ENCODE measurements at places on chromosomes 7 and 10. TPM values are rescaled to one million over a fixed set of nuclear protein-coding genes. Genes with fewer than 3 reads are reported as not detected.

DNA sequence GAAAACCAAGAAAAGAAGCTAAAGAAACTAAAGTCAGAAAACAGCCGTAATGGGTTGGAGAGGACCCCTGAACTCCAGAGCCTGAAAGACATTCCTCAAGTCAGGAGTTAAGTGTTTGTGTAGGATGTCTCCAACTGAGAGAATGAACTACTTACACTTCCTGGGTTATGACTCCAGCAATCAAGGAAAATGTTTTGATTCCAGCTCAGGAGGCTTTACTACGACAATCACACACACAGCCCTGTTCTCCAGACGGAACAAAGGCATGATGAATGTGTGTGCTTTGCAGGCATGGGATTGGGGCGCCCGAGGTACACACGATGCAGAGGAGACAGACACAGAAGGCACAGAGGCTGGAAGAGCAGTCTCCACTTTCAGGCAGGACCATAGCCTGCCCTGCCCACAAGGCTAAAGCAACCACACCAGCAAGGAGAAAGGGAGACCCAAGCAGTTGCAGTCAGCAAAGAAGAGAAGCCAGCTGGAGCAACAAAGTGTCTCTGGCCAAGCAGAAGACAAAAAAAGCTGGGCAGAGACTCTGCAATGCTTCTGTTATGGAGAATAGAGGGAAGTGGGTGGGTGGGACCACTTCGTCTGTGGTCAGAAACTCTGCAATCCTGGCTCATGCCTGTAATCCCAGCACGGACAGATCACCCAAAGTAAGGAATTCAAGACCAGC is 89.1 kb downstream of the GRB10 start:
- peaks cover 17% of the 10 kb centered on the region for H3K36me3 ChIP-seq
- H3K27me3 ChIP-seq: no peaks in the 10 kb centered on the region
- peak; percentile 72 for DNase-seq
- peak overlapping the region; percentile 77 for H3K27ac ChIP-seq
- peak overlapping the region; percentile 20 for H3K4me3 ChIP-seq

The MKX gene
- 20.5 TPM for total RNA-seq

GRCh38 chr7:105648561-105649401 is 67.5 kb upstream of the EFCAB10 start:
- no peak for DNase-seq
- H3K27me3 ChIP-seq: no peaks in the 10 kb centered on the region
- H3K4me3 ChIP-seq: no peak overlapping the region
- H3K4me1 ChIP-seq: peaks cover 15% of the 10 kb centered on the region
- H3K27ac ChIP-seq: no peak overlapping the region
- peaks cover 3% of the 10 kb centered on the region for H3K36me3 ChIP-seq

- DNase-seq: no peak
- peak overlapping the region; percentile 74 for H3K27ac ChIP-seq
- no peaks in the 10 kb centered on the region for H3K27me3 ChIP-seq
- H3K4me3 ChIP-seq: no peak overlapping the region
Observed at GRCh38 chr7:39683216-39683845, 60.0 kb downstream of the RALA start.

- DNase-seq: no peak
- peaks cover 19% of the 10 kb centered on the region for H3K36me3 ChIP-seq
- peak overlapping the region; percentile 98 for H3K27ac ChIP-seq
- H3K4me3 ChIP-seq: peak overlapping the region; percentile 96
Observed at GRCh38 chr7:56105508-56105907, 768 bp downstream of the CHCHD2 start.

DNA sequence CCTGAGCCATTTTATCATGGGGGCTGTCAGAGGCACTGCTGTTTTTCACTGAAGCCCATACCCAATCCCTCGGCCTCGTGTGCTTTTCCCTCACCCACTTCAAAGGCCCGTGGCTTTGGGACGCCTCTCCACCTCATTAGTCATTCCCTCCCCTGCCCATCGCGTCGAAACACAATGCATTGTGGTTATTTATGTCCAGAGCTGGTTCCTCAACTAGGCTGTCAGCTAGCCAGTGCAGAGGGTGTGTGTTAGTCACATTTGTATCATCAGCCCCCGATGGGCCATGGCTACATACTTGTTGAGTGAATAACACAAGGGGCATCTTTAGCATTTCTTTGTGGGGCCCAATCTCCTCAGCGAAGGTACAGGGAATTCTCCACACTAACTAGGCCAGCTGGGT is 3.8 kb upstream of the CRCP start:
- H3K27ac ChIP-seq: no peak overlapping the region
- H3K27me3 ChIP-seq: no peaks in the 10 kb centered on the region
- peaks cover 11% of the 10 kb centered on the region for H3K4me1 ChIP-seq
- H3K36me3 ChIP-seq: peaks cover 1% of the 10 kb centered on the region
- H3K4me3 ChIP-seq: no peak overlapping the region
- DNase-seq: no peak

The MEOX2 gene
- 24.5 TPM for total RNA-seq

The PDE6C gene
- not detected for total RNA-seq

The CADPS2 gene
- 1.0 TPM for total RNA-seq

DNA sequence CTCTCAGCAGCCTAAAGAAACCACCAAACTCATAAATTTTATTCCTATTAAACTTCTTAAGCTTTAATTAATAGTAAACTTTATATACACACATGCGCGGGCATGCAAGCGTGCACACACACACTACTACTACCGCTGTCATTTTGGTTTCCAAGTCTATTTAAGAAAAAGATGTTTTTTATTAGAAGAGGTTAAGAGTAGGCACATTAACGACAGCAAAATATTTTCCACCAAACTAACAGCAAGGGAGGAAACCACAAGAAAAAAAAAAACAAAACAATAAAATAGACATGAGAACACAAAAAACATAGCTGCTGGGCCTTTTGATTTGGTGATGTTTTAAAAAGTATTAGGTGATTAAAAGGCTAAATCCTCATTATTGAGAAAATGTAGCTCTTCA is 28.6 kb downstream of the RTKN2 start:
- peak overlapping the region; percentile 76 for H3K27ac ChIP-seq
- H3K36me3 ChIP-seq: no peaks in the 10 kb centered on the region
- no peak for DNase-seq

The GAD2 gene
- not detected for total RNA-seq

GRCh38 chr7:105470846-105471245 is 51.2 kb downstream of the PUS7 start:
- no peak overlapping the region for H3K27ac ChIP-seq
- H3K4me1 ChIP-seq: peaks cover 7% of the 10 kb centered on the region
- no peaks in the 10 kb centered on the region for H3K27me3 ChIP-seq
- peaks cover 3% of the 10 kb centered on the region for H3K36me3 ChIP-seq
- no peak for DNase-seq
- no peak overlapping the region for H3K4me3 ChIP-seq

GRCh38 chr7:47378728-47379395 is 203.0 kb downstream of the TNS3 start:
- H3K27ac ChIP-seq: no peak overlapping the region
- H3K4me1 ChIP-seq: peaks cover 46% of the 10 kb centered on the region
- H3K27me3 ChIP-seq: no peaks in the 10 kb centered on the region
- DNase-seq: no peak
- peaks cover 16% of the 10 kb centered on the region for H3K36me3 ChIP-seq
- no peak overlapping the region for H3K4me3 ChIP-seq

The LIPJ gene
- not detected for total RNA-seq

DNA sequence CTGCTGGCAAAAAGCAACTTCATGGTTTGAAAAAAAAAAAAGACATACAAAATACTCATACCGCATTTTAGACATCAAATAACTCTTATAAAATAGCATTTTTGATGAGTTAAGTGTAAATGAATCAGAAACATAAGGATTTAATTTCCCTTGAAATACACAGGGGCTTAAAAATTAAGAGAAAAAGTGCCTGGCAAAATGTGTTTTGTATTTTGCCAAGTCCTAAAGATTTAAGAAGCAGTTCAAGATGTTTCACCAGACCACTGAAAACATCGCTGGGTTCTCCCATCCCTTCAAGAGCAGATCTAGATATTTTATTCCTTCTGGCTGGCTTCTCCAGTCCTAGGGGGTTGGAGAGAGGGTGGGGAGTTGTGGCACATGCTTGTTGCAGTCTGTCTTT is 396.4 kb downstream of the INHBA start:
- no peak overlapping the region for H3K27ac ChIP-seq
- no peak overlapping the region for H3K4me3 ChIP-seq
- peaks cover 3% of the 10 kb centered on the region for H3K4me1 ChIP-seq
- H3K36me3 ChIP-seq: no peaks in the 10 kb centered on the region
- DNase-seq: no peak

- H3K4me3 ChIP-seq: no peak overlapping the region
- H3K36me3 ChIP-seq: no peaks in the 10 kb centered on the region
- H3K4me1 ChIP-seq: peaks cover 48% of the 10 kb centered on the region
- H3K27me3 ChIP-seq: no peaks in the 10 kb centered on the region
- no peak for DNase-seq
Observed at GRCh38 chr10:15316871-15317464, 54.1 kb downstream of the FAM171A1 start.

DNA sequence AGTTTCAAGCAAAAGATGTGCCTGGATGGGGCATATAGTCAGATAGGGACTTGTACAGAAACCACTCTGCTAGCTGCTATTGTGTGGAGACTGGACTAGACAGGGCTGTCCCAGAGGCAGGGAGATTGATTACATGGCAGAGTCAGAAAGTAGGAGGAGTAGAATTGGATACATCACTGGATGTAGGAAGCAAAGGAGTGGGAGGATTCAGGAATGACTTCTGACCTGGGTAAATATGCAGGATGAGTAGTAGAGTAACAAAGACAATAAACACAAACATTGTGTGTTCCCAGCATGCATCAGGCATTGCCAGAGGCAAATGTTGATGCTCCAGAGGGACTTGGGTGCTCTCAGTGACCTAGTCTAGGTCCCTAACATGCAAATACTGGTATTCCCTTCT is 30.9 kb upstream of the MAT1A start:
- H3K27ac ChIP-seq: no peak overlapping the region

The RNLS gene
- 3.9 TPM for total RNA-seq

DNA sequence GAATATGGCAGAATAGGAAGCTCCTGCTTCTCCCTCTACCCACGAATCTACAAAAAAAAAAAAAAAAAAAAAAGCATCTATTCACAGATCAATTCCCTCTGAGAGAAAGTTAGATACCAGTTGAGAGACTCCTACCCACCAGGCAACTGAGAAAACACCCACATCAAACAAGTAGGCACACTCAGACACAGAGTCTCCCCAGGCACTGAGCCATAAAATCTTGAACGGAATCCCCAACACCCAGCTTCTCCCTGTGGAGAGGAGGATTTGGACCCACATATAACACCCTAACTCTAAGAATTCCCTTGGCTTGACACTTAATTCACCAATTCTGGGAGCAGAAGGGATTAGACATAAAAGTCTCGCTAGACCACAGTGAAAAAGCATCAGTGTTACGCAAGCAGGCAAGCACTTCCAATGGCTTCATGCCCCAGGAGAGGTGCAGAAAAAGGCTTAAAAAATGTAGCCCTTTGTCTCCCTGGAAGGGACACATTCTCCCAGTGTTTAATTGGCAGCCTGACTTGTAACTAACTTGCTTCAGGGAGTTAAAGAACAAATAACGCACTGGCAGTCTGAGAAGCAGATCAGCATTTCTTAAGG is 192.2 kb downstream of the ELAPOR2 start:
- H3K4me3 ChIP-seq: no peak overlapping the region
- no peak overlapping the region for H3K27ac ChIP-seq
- H3K36me3 ChIP-seq: peaks cover 19% of the 10 kb centered on the region
- no peak for DNase-seq

GRCh38 chr7:79272066-79272669 is 181.3 kb downstream of the MAGI2 start:
- no peak overlapping the region for H3K27ac ChIP-seq
- no peak for DNase-seq
- no peak overlapping the region for H3K4me3 ChIP-seq
- no peaks in the 10 kb centered on the region for H3K4me1 ChIP-seq

DNA sequence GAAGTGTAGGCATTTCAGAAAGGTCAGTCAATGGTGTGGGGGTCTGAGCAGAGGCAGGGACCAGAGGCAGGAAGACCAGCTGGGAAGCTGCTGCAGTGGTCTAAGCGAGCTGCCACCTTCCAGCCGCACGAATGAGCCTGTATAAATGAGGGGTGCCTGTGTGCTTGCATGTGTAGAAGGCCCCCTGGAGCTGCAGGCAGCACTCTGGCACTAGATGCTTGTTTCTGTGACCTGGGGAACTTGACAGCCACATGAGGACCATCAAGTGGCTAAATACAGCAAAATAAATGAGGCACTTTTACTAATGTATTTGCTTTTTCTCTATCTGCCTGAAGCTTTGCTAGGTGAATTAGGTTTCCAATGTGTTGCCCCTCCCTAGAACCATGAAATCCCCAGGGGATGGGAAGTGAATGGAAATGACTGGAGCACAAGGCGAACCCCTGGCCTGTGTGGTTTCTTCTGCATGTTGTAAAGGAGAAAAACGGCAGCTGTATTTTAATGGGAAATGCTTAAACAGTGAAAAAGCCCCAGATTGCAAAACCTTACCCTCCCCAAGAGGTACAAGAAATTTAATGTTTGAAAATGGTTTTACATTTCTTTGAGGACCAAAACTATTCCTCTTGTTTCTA is 57.7 kb downstream of the PYROXD2 start:
- H3K36me3 ChIP-seq: no peaks in the 10 kb centered on the region
- peaks cover 28% of the 10 kb centered on the region for H3K4me1 ChIP-seq
- peaks cover 20% of the 10 kb centered on the region for H3K27me3 ChIP-seq
- H3K27ac ChIP-seq: no peak overlapping the region
- no peak for DNase-seq
- H3K4me3 ChIP-seq: no peak overlapping the region

The ASB10 gene
- total RNA-seq: not detected

The PCLO gene
- 1.4 TPM for total RNA-seq

DNA sequence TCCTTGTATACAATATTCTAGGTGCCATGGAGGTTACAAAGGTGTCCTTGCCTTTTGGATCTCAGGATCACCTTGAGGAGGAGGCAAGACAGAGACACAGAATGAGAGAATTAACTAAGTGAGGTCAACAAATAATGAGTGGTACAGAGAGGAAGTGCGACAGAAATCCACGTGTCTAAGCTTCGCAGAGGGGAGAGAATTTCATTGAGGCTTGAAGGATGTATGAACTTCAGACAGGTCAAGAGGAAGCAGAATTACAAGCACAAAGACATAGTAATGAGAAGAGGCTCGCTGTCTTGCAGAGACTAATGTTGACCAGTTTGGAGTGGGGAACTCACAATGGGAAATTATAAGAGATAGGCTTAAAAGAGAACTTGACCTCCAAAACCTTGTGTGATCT is 308.7 kb downstream of the FRMD4A start:
- peak overlapping the region; percentile 93 for H3K27ac ChIP-seq
- H3K27me3 ChIP-seq: no peaks in the 10 kb centered on the region
- peaks cover 32% of the 10 kb centered on the region for H3K36me3 ChIP-seq

DNA sequence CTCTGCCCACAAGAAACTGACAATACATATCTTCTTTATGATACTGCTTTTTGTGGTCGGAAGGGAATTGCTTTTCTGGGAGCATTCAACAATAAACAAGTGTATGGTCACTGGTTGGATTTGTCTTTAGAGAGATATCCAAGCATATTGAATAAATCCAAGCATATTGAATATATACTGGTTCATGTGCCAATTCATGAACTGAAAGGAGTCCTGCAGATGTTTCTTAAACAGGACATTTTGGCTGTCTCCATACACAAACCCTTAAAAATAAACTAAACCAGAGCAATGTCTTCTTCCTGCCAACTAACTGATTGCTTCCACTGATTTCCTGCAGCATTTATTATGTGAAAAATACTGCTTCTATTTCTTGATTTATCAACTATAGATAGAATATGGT is 173.9 kb downstream of the FOXP2 start:
- no peak overlapping the region for H3K27ac ChIP-seq
- peaks cover 19% of the 10 kb centered on the region for H3K4me1 ChIP-seq
- DNase-seq: no peak
- no peaks in the 10 kb centered on the region for H3K27me3 ChIP-seq
- no peak overlapping the region for H3K4me3 ChIP-seq
- peaks cover 1% of the 10 kb centered on the region for H3K36me3 ChIP-seq

GRCh38 chr7:90617442-90617841 is 21.3 kb downstream of the CDK14 start:
- no peak overlapping the region for H3K4me3 ChIP-seq

Data from osteocyte (in vitro differentiated cells).